ENCODE measurements at places on chromosomes 3 and 15.

- no peak for DNase-seq
Measured at GRCh38 chr3:145902166-145902565, 258.8 kb downstream of the PLOD2 start.

- DNase-seq, result no peak
Measured at GRCh38 chr3:172098698-172099494, 59.5 kb downstream of the FNDC3B start.

- no peak for DNase-seq
Measured at GRCh38 chr15:57109005-57109404, 190.6 kb downstream of the TCF12 start.

- no peak for DNase-seq
Measured at GRCh38 chr15:40251486-40252140, 12.8 kb downstream of the PAK6 start.

Measured in putamen (tissue), 1 donor.